Hematopoietic multipotent progenitor cell (in vitro differentiated cells): ENCODE measurements at places on chromosomes 1 and 21. TPM values are rescaled to one million over a fixed set of nuclear protein-coding genes. Genes with fewer than 3 reads are reported as not detected.

LAMC2 gene
- total RNA-seq: under 0.01 TPM

SERTAD4 gene
- total RNA-seq: not detected

ALG14 gene
- 0.54 TPM for total RNA-seq

ZBED6 gene
- total RNA-seq: 18.3 TPM

CACHD1 gene
- total RNA-seq: 3.8 TPM

SH2D5 gene
- total RNA-seq: not detected

S100B gene
- total RNA-seq: 0.81 TPM

NUDT4B gene
- 11.8 TPM for total RNA-seq

OR2L13 gene
- 3.8 TPM for total RNA-seq

TFF1 gene
- total RNA-seq: not detected

TMEM61 gene
- not detected for total RNA-seq

ATP1A4 gene
- under 0.01 TPM for total RNA-seq

SPATA6 gene
- 6.2 TPM for total RNA-seq

PLXNA2 gene
- 0.27 TPM for total RNA-seq

ASTN1 gene
- total RNA-seq: under 0.01 TPM

CELA2B gene
- total RNA-seq: not detected

SLC22A15 gene
- 5.4 TPM for total RNA-seq
